ENCODE measurements at places on chromosomes 2 and 18. TPM values are rescaled to one million over a fixed set of nuclear protein-coding genes. Genes with fewer than 3 reads are reported as not detected.
A peak's percentile ranks its signal among the peaks of the same experiment; 100 is the strongest.

DNA sequence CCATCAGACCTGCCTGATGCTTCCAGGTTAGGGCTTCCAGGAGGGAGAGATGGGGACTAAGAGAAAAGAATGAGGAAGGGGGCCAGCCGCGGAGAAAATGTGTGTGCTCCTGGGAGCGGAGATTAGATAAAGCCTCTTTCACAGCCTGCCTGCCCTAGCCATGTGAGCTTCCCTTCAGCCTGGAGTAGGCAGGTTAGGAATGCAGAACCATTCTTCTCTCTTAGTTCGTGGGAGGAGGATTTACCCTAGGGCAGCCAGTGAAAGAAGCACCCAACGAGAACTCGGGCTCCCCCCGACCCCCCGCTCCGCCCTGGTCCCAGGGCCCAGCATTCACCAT is 36.1 kb downstream of the POMC start:
- DNase-seq: no peak
- no peaks in the 10 kb centered on the region for H3K27me3 ChIP-seq
- H3K27ac ChIP-seq: no peak overlapping the region
- peaks cover 7% of the 10 kb centered on the region for H3K4me1 ChIP-seq
- H3K4me3 ChIP-seq: no peak overlapping the region

GRCh38 chr2:215917953-215918620 is 95.3 kb downstream of the MREG start:
- H3K27me3 ChIP-seq: no peaks in the 10 kb centered on the region
- peak overlapping the region; percentile 14 for H3K4me3 ChIP-seq
- peak overlapping the region; percentile 78 for H3K27ac ChIP-seq
- peak; percentile 80 for DNase-seq
- H3K36me3 ChIP-seq: no peaks in the 10 kb centered on the region

- peak overlapping the region; percentile 20 for H3K27ac ChIP-seq
- H3K27me3 ChIP-seq: no peaks in the 10 kb centered on the region
- H3K4me1 ChIP-seq: peaks cover 26% of the 10 kb centered on the region
Observed at GRCh38 chr2:64114063-64114911, 29.9 kb downstream of the PELI1 start.

DNA sequence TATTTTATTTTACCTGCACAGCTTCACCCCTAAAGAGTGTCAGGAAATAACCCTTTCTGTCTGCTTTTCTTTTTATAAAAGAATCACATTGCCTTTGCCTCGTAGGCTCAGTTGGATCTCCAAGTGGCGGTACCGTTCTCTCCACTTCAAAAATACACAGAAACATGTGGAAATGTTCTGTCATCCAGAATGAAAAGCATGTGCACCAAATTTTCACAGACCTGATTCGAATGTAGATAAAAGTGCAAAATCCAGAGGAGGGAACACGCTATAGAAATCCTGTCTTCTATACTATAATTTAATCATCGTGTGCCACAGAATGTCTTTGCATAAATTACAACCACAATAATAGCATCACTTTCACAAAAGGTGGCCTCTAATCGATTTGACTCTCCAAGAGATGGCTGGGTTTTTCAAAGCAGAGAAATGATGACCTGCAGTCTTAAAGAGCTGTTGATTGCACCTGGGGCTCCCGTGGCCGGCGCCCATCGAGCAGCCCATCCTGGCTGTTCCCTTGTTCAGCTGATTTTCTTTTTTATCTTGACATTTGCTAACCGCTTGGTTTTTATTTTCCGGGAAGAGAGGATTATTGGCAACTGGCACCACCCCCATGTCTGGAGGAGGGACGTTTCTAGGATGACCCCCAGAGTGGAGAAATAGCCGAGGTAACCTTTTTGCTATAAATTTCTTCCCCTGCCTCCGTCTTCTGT is 290.2 kb downstream of the SOX11 start:
- no peak for DNase-seq
- no peaks in the 10 kb centered on the region for H3K4me1 ChIP-seq
- no peaks in the 10 kb centered on the region for H3K36me3 ChIP-seq
- no peak overlapping the region for H3K4me3 ChIP-seq

GRCh38 chr2:81283081-81283480 is 978.5 kb upstream of the LRRTM1 start:
- no peak for DNase-seq
- no peak overlapping the region for H3K4me3 ChIP-seq
- no peaks in the 10 kb centered on the region for H3K27me3 ChIP-seq
- no peaks in the 10 kb centered on the region for H3K4me1 ChIP-seq

DNA sequence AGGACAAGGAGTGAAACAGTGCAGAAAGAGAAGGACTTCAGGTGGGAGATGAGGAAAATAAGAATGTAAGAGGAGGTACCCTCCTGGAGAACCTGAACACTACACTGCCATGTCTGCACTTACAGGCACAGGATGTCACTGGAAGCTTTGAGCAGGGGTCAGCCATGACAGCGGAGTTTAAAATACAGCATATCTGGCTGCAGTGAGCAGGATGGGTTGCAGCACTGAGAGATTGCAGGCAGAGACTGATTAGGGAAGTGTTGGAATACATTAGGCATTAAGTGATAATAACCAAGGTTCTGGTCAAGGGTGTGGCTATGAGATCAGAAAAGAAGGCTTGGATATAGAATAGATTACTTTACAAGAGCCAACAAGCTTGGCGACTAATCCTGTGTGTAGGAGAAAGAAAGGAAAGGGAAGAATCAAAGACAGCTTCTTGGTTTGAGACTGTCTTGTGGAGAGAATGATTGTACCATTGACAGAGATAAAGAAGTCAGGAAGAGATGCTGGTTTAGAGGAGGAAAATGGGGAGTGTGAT is 171.1 kb upstream of the RBMS1 start:
- no peak overlapping the region for H3K27ac ChIP-seq
- no peaks in the 10 kb centered on the region for H3K27me3 ChIP-seq
- peaks cover 19% of the 10 kb centered on the region for H3K4me1 ChIP-seq
- H3K4me3 ChIP-seq: no peak overlapping the region

DNA sequence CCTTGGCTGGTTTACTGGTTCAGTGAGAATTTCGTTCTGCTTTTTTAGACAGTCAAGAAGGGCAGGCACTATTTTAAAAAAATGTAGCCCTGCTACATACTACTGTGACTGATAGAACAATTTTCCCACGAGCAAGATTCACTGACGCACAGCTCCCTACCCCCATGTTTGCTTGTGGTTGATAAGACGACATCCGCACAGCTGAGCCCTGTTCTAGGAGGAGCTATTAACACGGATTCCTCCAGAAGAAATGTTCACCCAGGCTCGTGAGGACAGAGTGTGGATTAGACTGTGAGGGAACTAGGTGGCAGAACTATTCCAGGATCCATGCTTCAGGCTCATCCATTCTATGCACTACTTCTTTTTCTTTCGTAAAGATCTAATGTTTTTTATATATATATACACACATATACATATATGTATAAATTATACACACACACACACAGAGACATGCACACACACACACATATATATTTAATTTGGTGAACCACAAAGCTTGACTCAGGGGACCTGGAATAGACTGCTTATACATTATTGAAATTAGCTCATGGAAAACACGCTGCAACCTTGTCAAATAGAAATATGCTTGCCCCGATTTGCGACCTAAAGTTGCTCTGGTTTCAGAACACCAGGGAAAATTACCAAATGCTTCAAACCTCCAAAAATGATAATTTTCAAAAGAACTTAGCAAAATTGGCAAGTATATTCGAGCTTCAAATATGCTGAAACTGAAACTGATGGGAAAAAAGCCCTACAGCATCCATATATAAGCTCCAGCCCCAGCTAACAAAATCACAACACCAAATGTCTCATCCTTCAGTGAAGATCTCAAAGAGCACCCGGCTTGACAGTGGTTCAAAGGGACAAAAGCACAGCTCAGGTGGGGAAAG is 370.4 kb downstream of the SOCS6 start:
- H3K4me1 ChIP-seq: no peaks in the 10 kb centered on the region
- H3K36me3 ChIP-seq: no peaks in the 10 kb centered on the region
- peak; percentile 42 for DNase-seq
- peak overlapping the region; percentile 51 for H3K4me3 ChIP-seq
- H3K27me3 ChIP-seq: no peaks in the 10 kb centered on the region
- H3K27ac ChIP-seq: no peak overlapping the region

GRCh38 chr18:59834267-59834666 is 65.5 kb upstream of the PMAIP1 start:
- H3K4me3 ChIP-seq: no peak overlapping the region
- H3K4me1 ChIP-seq: 0 out of 2 replicates have a peak, but pooled peaks cover 5% of the 10 kb centered on the region
- H3K36me3 ChIP-seq: no peaks in the 10 kb centered on the region
- H3K27me3 ChIP-seq: no peaks in the 10 kb centered on the region
- no peak overlapping the region for H3K27ac ChIP-seq
- no peak for DNase-seq

DNA sequence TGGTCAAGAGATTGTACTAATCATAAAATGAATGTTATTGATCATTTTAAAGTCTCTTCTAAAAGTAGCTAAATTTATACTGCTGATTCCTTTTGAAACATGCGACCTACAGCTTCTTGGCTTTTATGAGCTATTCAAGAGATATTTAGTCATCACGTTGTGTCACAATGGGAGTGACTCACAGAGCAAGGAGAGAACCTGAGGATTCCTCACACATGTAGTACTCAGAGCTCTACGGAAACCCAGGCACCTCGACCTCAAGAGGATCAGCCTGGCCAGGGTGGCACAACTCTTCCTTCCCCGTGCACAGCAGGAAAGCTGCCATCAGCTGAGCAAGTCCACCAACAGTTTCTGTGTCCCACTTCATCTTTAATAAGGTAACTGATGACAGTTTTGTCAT is at the start of gene DHRS9:
DHRS9 (plus strand) TSS at position 223 of the 400 bp plus-strand sequence. CDS start 12,019 bp downstream, outside the sequence.
- no peak within 1 kb of the TSS for H3K27ac ChIP-seq
- no peaks in the 10 kb centered on the region for H3K36me3 ChIP-seq
- no peak within 1 kb of the TSS for H3K4me3 ChIP-seq
- no peaks in the 10 kb centered on the region for H3K27me3 ChIP-seq

DNA sequence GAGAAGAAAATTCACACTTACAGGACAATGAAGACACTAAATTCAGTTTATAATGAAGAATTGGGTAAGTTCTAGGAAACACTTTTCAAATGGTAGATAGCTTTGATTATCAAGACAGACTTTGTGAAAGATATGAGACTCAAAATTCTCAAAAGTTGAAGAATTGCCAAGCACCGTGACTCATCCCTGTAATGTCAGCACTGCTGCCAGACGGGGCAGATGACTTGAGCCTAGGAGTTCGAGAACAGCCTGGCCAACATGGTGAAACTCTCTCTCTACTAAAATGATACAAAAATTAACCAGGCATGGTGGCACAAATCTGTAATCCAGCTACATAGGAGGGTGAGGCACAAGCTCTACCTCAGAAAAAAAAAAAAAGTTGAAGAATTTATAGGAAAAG is 1820.1 kb upstream of the LRRTM1 start:
- H3K4me1 ChIP-seq: no peaks in the 10 kb centered on the region
- H3K36me3 ChIP-seq: no peaks in the 10 kb centered on the region
- peak; percentile 0 for DNase-seq
- no peak overlapping the region for H3K4me3 ChIP-seq
- H3K27me3 ChIP-seq: no peaks in the 10 kb centered on the region
- no peak overlapping the region for H3K27ac ChIP-seq

DNA sequence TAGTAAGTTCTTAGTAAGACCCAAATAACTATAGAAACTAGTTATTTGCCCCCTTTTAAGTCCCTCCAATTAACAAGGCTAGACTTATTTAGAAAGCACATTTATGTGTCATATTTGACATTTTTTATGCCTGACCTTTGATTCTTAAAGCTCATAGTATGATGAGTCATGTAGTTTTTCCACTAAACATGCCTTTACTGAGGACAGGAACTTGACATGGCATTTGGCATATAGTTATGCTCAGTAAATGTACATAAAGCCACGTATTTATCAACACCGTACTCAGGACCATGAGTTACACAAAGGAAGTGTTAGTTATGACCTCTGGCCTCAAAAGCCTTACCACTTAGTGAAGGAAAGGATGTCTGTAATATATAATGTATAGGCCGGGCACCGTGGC is 78.9 kb downstream of the GNAL start:
- H3K36me3 ChIP-seq: no peaks in the 10 kb centered on the region
- no peak overlapping the region for H3K4me3 ChIP-seq
- H3K27me3 ChIP-seq: no peaks in the 10 kb centered on the region
- DNase-seq: peak; percentile 39

- no peaks in the 10 kb centered on the region for H3K36me3 ChIP-seq
- DNase-seq: peak; percentile 62
- H3K27me3 ChIP-seq: no peaks in the 10 kb centered on the region
- H3K4me1 ChIP-seq: no peaks in the 10 kb centered on the region
- no peak overlapping the region for H3K27ac ChIP-seq
Observed at GRCh38 chr2:185291035-185291647, 447.5 kb upstream of the FSIP2 start.

DNA sequence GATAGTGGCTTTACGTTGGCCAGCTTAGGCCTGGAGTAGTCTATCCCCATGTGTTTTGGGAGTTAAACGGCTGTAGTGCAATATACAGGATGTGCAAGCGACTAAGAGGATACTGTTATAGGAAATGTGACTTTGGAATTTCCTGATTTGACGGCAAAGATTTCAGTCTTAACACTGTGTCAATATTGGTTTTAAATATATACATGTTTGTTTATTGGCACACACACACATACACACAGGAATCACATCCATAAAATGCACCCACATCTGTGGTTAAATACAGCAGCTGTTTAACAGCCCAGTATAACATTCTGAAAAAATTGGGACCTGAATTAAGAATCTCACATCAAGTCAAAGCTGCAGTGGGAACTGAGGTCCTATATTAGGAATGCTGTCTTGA is 347.1 kb downstream of the TXNL1 start:
- H3K4me3 ChIP-seq: no peak overlapping the region
- no peak overlapping the region for H3K27ac ChIP-seq
- no peaks in the 10 kb centered on the region for H3K27me3 ChIP-seq
- no peak for DNase-seq
- H3K4me1 ChIP-seq: peaks cover 7% of the 10 kb centered on the region

DNA sequence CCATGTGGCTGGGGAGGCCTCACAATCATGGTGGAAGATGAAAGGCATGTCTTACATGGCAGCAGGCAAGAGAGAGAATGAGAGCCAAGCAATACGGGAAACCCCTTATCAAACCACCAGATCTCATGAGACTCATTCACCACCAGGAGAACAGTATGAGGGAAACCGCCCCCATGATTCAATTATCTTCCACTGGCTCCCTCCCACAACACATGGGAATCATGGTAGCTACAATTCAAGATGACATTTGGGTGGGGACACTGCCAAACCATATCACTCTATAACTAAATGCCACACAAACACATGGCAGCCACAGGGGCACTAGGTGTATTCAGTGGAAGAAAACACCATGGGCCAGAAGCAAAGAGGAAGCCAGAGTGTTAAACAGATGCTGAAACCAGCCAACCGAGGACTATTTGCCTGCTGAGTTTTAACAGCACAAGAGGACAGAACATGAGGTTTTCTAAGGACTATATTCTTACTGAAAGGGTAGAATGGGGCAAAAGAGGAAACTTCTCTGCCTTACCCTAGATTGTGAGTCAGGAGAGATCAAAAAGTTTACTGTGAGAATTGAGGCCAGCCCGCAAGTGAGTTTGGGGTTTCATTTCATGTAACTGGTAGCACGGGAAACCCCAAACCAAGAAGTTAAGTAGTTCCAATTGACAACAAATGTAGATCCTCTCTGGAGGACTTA is 49.2 kb downstream of the SIGLEC15 start:
- no peaks in the 10 kb centered on the region for H3K27me3 ChIP-seq
- peaks cover 13% of the 10 kb centered on the region for H3K4me1 ChIP-seq
- H3K4me3 ChIP-seq: no peak overlapping the region
- H3K36me3 ChIP-seq: peaks cover 80% of the 10 kb centered on the region
- peak; percentile 31 for DNase-seq

GRCh38 chr2:176001281-176001915 is 669 bp downstream of the LNPK start:
- H3K27ac ChIP-seq: peak overlapping the region; percentile 84
- H3K4me1 ChIP-seq: peaks cover 18% of the 10 kb centered on the region
- H3K36me3 ChIP-seq: no peaks in the 10 kb centered on the region
- DNase-seq: peak; percentile 83

The IL1R2 gene
- not detected for total RNA-seq

The REG3A gene
- total RNA-seq: not detected

The MARS2 gene
- total RNA-seq: 5.8 TPM

The GPR45 gene
- not detected for total RNA-seq

The CLEC4F gene
- not detected for total RNA-seq

The CHRNA1 gene
- total RNA-seq: not detected

The C2orf78 gene
- total RNA-seq: not detected

Measured in GM23248 (cell line).